HepG2 (cell line): ENCODE measurements at places on chromosomes 2 and 18. TPM values are rescaled to one million over a fixed set of nuclear protein-coding genes. Genes with fewer than 3 reads are reported as not detected.

C18orf63 gene
- total RNA-seq, result not detected in 2 replicates

BBS5 gene
- 3.3 and 4.5 TPM in 2 replicates for total RNA-seq

NPPC gene
- 0.11 TPM in 1 of 2 replicates, not detected in the other for total RNA-seq

CRACDL gene
- 0.15 TPM in 1 of 2 replicates, not detected in the other for total RNA-seq

FBXO15 gene
- 0.09 TPM in 1 of 2 replicates, not detected in the other for total RNA-seq

SERPINB3 gene
- not detected in 2 replicates for total RNA-seq

GAREM2 gene
- 0.31 and 0.38 TPM in 2 replicates for total RNA-seq

UBE2E3 gene
- 45.7 and 54.0 TPM in 2 replicates for total RNA-seq

PAPOLG gene
- 10.4 and 16.2 TPM in 2 replicates for total RNA-seq

HSPD1 gene
- total RNA-seq, result 2,610 and 3,898 TPM in 2 replicates

GRCh38 chr2:211396815-211397214 lies 840.4 kb downstream of the CPS1 start:
- DNase-seq, result no peak

- no peak for DNase-seq
Measured at GRCh38 chr18:25080211-25080610, 271.8 kb downstream of the ZNF521 start.

DNA sequence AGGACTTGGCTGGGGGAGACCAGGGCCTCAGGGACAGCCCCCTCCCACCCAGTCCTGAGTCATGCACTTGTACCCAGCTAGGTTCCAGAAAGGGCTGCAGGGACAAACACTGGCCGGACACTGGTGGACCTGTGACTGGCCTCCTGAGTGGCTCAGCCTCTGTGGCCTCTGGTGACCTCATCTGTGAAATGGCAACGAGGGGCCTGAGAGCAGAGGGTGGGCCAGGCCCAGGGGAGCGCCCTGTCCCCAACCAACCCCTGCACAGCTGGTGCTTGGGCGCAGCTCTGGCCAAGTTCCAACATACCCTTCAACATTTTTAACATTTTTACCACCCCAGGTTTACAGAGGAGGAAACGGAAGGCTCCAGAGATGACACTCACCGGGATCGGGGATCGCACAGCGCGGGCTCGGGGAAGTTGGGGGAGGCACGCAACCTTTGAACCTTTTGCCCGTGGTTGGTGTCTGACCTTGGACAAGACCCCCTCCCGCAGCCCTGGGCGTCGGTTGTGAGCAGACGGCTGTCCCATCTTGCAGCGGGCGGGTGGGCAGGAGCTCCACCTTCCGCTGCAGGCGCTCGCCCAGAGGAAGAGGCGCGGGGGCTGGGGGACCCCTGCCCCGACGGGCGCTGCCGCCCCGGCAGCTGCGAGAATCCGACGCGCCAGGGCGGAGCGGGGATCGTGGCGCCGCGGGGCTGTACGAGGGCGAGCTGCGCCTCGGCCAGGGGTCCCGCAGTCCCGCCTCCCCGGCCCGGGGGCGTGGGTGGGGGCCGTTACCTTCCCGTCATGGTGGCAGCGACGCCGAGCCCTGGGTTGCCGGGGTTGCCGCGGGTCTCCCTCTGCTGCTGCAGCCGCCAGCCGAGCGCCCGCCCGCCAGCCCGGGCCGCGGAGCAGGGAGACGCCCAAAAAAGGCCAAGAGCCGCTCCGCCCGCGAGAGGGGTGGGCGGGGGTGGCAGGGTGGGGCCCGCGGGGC lies 805 bp downstream of the LIMS2 start:
- DNase-seq, result no peak

GRCh38 chr2:171793691-171794678 lies 100.1 kb downstream of the SLC25A12 start:
- no peak for DNase-seq

- no peak for DNase-seq
Measured at GRCh38 chr2:205752296-205752820, 70.1 kb downstream of the NRP2 start.

- no peak for DNase-seq
Measured at GRCh38 chr18:40157120-40157519, 1797.9 kb upstream of the PIK3C3 start.

GRCh38 chr18:8367217-8367988 lies 241.8 kb upstream of the RAB12 start:
- no peak for DNase-seq

GRCh38 chr2:5287558-5288334 lies 404.4 kb upstream of the SOX11 start:
- no peak for DNase-seq

GRCh38 chr2:117378653-117379052 lies 435.8 kb upstream of the DDX18 start:
- DNase-seq, result no peak

GRCh38 chr2:118530976-118531375 lies 316.5 kb downstream of the EN1 start:
- no peak for DNase-seq

DNA sequence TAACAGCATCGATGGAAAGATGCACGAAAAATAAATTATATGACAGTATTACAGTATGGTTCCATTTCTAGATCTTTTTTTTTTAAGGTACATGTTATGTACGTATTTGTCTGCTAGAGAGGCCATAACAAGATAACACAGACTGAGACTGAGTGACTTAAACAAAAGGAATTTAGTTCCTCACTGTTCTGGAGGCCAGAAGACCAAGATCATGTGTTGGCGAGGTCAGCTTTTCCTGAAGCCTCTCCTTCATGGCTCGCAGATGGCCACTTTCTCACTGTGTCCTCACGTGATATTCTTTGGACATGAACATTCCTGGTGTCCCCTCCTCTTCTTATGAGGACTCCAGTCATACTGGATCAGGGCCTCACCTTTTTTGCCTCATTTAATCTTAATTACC lies 177.4 kb downstream of the CAPN13 start:
- no peak for DNase-seq

- DNase-seq, result no peak
Measured at GRCh38 chr2:22788749-22789327, 596.1 kb upstream of the KLHL29 start.

DNA sequence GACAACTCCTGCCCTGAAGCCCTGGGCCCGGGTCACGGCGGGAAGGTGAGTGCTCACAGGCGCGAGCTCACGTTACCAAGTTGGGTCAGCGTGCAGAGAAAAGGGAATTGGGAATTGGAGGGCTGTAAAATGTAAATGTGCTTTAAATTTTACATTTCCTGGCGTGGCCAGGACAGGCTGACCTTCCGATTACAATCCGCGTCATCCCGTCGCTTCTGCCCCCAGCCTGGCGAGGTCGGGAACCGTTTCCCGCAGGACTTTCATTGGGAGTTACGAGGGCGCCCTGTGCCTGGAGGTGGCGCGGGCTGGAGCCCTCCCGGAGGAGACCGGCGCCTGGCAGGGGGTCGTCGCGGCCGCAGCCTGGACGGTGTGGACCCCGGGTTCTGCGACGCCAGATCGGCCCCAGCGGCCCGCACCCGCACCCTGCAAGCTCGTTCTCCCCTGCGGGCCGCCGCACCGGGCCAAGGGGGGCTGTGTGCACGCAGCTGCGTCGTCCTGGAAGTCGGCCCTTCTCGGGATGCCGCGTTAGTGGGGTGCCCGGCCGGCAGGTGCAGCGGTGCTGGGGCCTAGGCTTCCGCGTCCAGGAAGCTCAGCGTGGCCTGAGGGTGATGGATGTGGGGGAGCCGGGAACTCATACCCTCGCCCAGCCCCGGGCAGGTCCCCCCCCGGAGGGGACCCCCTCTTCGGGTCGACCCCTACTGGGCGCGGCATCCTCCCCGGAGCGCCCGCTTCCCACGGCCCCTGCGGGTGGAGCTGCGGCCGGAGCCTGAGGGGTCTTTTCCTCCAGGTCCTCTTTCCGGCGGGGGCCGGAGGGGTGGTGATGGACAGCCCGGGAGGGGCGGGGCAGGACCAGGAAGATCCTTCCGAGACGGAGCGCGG lies 63.9 kb downstream of the LRRFIP1 start:
- DNase-seq, result no peak

DNA sequence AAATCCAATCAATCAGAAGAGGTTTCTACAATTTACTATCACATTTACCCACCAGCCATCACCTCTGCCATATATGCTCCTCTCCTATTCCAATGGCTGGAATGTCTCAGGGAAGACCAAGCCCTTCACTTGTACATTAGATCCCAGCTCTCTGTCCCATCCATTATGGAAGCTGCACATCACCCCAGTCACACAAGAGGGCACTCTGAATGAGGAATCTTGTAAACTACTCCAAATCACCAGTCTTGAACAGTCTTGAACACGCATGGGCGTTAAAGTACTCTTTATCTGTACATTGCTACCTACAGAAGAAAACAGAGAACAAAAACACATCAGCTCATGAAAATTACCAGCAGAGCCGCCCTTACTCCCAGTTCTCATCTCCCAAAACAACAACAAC lies 38.7 kb downstream of the ZC3H8 start:
- DNase-seq, result peak; percentile 58

- no peak for DNase-seq
Measured at GRCh38 chr2:104853534-104854497, at the start of gene POU3F3. Gene POU3F3, plus strand, starts transcription at chr2:104854115. Its CDS starts 1,396 bp downstream, at chr2:104855511.

- DNase-seq, result peak; percentile 65
Measured at GRCh38 chr2:64649013-64649484, 4.7 kb downstream of the SERTAD2 start.

- no peak for DNase-seq
Measured at GRCh38 chr2:171325886-171326585, 107.8 kb downstream of the METTL8 start.

- DNase-seq, result no peak
Measured at GRCh38 chr2:239328351-239329191, 72.2 kb downstream of the HDAC4 start.

- DNase-seq, result no peak
Measured at GRCh38 chr2:171999161-171999560, 592 bp upstream of the METAP1D start.

GRCh38 chr2:61179701-61180639 lies 18.0 kb downstream of the C2orf74 start:
- DNase-seq, result no peak
